AG10803 (cell line): ENCODE measurements at places on chromosomes 6 and 20.

DNA sequence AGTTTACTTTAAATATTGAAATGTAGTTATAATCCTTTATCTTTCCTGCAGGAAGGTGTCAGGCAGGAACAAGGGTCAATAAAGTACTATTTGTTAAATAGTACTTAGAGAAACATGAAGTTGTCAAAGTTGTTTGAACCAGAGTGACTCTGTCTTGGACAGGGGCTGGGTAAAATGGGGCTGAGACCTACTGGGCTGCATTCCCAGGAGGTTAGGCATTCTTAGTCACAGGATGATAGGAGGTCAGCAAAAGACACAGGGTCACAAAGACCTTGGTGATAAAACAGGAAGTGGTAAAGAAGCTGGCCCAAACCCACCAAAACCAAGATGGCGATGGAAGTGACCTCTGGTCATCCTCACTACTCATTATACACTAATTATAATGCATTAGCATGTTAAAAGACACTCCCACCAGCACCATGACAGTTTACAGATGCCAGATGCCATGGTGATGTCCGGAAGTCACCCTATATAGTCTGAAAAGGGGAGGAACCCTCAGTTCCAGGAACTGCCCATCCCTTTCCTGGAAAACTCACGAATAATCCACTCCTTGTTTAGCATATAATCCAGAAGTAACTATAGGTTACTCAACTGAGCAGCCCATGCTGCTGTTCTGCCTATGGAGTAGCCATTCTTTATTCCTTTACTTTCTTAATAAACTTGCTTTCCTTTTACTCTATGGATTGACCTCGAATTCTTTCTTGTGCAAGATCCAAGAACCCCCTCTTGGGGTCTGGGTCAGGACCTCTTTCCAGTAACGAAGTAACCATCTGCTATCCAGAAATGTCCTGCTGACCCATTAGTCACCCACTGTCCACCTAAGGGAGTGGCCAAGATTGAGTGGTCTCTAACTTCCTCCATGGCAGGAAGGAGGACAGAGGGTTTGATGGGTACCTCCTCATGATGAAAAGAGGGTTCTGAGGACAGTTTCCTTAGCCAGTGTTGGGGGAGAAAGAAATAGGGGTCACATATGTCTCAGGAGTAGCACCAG, 19.6 kb downstream of the SLC22A2 start:
- DNase-seq: peak; percentile 17

- no peak for DNase-seq
Observed at GRCh38 chr20:50571466-50571865, 61.3 kb downstream of the PTPN1 start.

DNA sequence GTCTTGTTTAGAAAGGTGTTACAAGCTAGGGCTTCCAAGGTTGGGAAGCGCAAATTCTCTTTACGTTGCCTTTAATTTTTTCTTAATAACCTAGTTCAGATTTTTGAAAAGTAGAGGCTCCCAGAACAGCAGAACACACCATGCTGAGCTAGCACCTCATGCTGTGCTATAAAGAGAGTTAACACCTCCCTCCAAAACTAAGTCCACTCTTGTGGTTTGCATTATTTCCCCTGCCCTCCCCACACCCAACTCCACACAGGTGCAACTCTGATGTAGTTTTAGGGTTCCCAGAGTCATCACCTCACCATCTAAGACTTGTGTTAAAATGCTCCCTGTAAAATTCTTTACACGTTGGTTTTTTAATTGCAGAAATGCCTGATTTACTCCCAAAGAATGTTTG, 459.4 kb upstream of the JARID2 start:
- no peak for DNase-seq

- no peak for DNase-seq
Observed at GRCh38 chr6:89299466-89299850, 15.6 kb downstream of the GABRR2 start.

GRCh38 chr6:118648866-118649554, 2.4 kb downstream of the CEP85L start:
- no peak for DNase-seq

DNA sequence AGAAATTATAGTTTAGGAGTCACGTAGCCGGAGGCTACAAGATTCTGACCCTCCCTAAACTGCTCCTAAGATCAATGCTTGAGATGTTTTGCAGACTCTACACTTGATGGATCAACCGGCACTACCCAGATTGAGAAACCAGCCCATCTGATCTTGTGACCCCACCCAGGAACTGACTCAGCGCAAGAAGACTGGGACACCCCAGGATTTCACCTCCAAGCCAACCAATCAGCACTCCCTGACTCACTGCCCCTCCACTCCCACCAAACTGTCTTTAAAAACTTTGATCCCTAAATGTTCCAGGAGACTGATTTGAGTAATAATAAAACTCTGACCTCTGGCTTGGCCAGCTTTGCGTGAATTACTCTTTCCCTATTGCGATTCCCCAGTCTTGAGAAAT, 99.8 kb downstream of the OPRM1 start:
- DNase-seq: no peak

- no peak for DNase-seq
Observed at GRCh38 chr6:39830444-39830843, 38.3 kb downstream of the DAAM2 start.

DNA sequence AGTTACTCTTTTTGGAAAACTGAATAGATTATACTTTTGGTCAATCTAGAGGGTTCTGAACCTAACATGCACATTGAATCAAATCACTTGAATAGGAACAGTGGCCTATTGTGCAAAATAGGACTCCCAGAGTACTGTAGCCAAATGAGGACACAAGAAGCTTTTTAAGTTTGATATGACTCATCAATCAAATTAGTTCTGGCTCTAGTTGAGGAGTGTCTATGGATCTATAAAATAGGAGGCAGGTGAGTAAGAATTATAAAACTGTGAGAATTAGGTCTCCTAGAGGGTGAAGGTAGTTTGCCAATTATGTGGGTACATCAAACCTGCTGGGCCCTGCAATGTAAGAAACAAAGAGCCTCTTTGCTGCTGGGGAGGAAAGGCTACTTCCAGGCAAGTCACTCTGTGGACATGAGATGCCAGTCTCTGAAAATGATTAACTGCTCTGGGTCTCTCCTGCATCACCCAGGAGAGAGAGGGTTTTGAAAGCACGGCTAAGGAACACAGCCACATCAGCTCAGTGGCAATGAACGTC, 112.3 kb downstream of the RCAN2 start:
- DNase-seq: no peak

GRCh38 chr6:15588971-15589634, 73.7 kb downstream of the DTNBP1 start:
- DNase-seq: peak; percentile 76

GRCh38 chr20:41052742-41053419, 24.3 kb downstream of the TOP1 start:
- peak; percentile 81 for DNase-seq

- no peak for DNase-seq
Observed at GRCh38 chr6:109373331-109373730, 8.9 kb downstream of the CD164 start.

DNA sequence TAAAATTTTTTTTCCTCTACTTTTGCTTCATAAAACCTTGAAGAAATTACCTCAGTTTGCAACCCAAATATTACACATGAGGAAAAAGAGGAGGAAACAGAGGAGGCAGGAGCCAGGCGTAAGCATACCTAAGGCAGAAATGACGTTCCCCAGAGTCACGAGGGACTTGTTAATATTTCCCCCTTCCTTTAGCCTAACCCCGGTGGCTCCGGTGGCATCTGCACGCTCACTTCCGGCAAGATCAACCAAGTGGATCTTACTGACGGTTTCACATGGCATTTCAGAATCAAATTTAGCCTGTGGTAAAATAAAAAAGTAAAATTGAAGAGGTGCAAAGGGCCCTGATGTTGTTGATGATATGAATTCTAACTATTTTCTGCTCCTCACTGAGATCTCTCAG, 67.4 kb downstream of the KIF16B start:
- DNase-seq: no peak

DNA sequence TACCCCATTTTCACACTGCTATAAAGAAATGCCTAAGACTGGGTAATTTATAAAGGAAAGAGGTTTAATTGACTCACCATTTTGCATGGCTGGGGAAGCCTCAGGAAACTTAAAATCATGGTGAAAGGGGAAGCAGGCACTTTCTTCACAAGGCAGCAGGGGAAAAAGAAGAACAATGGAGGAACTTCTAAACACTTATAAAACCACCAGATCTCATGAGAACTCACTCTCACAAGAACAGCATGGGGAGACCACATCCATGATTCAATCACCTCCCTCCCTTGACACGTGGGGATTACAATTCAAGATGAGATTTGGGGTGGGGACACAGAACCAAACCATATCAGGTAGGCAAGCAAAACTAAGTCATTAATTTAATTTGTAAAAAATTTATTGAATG, 343.2 kb downstream of the FRK start:
- DNase-seq: no peak

DNA sequence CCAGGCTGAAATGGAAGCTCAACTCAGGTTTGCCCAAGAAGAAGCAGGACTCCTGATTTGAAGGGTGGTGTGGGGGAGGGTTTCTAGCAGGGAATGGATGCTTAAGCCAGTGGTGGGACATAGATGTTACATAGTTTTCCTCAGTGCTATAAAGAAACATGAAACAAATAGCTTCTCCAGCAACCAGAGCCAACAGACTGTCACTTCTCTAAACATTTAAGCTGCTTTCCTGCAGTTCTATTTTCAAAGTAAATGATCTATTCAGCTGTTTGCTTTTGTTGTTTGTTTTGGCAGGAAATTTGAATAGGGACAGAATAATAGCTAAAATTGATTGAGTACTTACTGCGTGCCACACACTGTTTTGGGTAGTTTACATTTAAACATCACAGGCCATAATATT, 169.0 kb downstream of the UST start:
- DNase-seq: no peak

DNA sequence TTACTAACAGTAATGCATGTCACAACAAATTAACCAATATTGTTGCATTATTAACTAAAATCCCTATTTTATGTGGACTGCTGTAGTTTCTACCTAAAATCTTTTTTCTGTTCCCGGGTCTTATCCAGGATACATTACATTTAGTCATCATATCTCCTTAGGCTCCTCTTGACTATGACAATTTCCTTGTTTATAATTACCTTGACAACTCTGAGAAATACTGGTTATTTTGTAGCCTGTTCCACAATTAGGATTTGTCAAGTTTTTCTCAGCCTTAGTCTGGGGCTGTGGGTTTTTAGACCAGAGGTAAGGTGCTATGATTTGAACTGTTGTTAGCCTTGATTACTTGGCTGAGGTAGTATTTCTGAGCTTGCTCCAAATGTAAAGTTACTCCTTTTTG, 3.7 kb downstream of the FBXO5 start:
- no peak for DNase-seq

DNA sequence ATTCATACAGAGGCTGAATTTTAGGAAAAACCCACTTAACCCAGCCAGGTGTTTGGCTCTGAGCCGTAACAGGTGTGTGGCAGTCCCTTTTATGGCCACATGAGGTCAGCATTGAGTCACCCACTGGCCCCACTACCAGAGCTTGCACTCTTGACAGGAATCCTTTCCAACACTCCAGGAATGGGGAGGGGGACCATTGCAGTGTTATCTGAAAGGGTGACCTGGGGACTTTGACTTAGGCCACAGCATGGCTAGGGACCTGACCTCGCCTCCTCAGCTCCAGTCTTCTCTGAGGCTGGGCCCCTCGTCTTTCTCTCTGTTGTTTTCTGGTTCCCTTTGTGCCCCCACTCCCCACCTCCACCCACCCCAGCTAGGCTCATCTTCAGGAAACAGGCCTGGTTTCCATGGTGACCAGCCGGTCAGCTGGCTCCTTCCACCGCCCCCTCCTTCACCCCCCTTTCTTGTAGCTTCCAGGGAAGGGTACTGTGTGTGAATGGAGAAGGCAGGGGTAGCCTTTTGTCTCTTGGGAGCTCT, 2.1 kb upstream of the TMEM151B start:
- no peak for DNase-seq

DNA sequence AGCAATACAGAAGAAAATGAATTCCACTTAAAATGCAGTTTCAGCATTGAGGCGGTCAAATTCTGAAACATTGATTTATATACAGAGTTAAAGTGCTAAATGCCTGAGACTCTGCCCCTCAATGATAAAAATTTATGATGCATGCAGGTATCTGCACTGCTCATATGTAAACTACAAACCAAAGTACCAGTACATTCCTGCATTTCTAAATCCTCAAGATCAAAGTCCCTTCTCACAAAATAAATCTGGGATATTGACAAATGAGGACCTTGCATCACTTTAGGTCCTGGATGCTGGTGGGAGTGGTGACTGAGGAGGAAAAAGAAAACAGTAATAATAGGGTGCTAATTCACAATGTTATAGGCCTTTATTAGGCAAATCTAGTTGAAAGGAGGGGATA, 101.9 kb downstream of the FIG4 start:
- no peak for DNase-seq

GRCh38 chr6:98124171-98124570, 710.2 kb upstream of the POU3F2 start:
- no peak for DNase-seq
